ENCODE measurements at places on chromosomes 13 and 19. TPM values are rescaled to one million over a fixed set of nuclear protein-coding genes. Genes with fewer than 3 reads are reported as not detected.

- H3K4me3 ChIP-seq = no peak overlapping the region
- no peaks in the 10 kb centered on the region for H3K4me1 ChIP-seq
- H3K36me3 ChIP-seq = no peaks in the 10 kb centered on the region
- no peaks in the 10 kb centered on the region for H3K27me3 ChIP-seq
Observed at GRCh38 chr19:41000310-41000737, 9.2 kb downstream of the CYP2B6 start.

GRCh38 chr13:98913741-98914140 lies 64.1 kb downstream of the DOCK9 start:
- peaks cover 9% of the 10 kb centered on the region for H3K36me3 ChIP-seq
- H3K27me3 ChIP-seq = no peaks in the 10 kb centered on the region
- H3K4me1 ChIP-seq = peaks cover 26% of the 10 kb centered on the region
- DNase-seq = no peak
- no peak overlapping the region for H3K27ac ChIP-seq

GRCh38 chr13:77902319-77902963 lies 16.2 kb downstream of the EDNRB start:
- no peaks in the 10 kb centered on the region for H3K36me3 ChIP-seq
- DNase-seq = no peak
- no peaks in the 10 kb centered on the region for H3K4me1 ChIP-seq
- no peak overlapping the region for H3K4me3 ChIP-seq
- no peak overlapping the region for H3K27ac ChIP-seq

Gene EHD2
- polyA plus RNA-seq = 18.3 TPM

DNA sequence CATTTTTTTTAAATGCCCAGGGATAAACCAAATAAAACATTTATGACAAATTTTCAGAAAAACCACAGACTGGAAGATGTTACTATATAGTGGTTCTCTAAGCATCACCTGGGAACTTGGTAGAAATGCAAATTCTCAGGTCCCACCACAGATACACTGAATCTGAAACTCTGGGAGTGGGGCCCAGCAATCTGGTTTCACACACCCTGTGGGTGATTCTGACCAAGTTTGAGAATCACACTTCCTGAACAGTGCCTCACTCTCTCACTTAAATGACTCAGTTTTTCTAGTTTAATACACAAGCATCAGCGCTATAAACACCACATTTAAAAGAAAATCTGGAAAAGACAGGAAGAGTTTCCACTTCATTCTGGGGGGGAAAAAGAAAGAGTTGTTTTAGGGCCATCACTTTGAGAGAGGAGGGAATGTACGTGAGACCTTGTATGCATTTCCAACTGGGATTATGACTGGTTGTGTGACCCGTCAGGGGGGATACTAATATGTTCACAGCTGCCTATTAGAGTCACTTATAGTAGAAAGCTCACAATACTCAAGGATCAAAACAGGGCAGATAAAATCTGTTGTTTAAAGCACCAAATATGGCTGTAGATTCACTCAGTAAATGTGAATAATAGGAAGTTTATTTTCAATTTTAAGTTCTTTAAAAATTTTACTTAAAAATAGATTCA lies 567.7 kb downstream of the GPC6 start:
- no peaks in the 10 kb centered on the region for H3K4me1 ChIP-seq
- H3K4me3 ChIP-seq = no peak overlapping the region
- no peak overlapping the region for H3K27ac ChIP-seq
- no peak for DNase-seq

Gene EPS8L1
- 20.1 TPM for polyA plus RNA-seq

Data from keratinocyte (primary cell).